ENCODE measurements at places on chromosomes 7 and 10.

GRCh38 chr7:6709808-6710207, 3.1 kb upstream of the ZNF12 start:
- no peak for DNase-seq

DNA sequence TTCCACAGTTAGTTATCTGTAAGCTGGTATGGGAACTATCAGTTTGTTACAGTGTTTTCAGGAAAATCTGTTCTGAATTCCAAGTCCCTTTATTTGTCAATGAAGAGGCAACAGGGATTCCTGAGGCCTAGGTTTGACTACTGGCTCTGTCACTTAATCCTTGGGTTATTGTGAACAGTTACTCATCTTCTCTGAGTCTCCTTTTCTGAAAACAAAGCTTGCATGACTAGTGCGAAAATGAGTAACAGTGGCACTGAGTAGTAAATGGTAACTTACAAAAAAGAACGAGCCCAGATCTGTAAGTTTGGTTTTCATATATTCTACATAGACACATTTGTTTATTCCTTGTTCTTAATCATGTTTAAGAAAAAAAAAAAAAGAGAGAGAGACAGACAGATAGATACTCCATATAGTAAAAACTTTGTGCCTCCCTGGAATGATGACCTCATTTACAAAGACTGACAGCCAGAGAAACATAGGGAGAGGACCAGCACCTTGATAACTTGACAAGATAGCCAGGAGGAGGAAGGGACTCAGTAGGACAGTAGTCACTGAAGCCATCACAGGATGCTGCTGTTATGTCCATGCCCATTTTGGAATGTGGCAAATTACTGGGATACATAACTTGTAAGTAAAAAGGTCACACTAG, 1.9 kb downstream of the MRPS33 start:
- no peak for DNase-seq

DNA sequence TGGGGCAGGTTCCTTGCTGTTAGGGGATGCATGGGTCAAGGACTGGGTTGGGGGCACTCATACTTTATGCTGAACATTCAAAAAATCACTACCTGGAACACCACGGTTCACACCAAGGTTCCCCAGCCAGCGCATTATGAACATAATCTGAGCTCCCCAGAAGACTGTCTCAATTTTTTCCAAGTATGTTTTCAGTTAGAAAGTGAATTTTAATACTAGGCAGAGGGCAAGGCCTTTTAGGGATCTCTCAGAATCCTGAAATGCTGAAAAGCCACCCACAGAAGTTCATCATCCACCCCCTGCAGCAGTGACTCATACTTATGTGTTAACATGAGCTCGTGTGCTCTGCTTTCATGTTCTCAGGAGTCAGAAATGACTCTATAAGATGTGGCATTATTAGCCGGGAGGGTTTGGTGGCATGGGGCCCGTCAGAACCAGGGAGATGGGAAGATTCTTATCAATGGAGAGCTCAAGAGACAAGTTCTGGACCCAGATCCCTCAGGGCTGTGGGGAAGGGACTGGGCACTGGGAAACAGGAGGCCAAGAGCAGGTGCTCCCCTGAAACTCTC, 185.2 kb upstream of the ITGB1 start:
- DNase-seq: no peak

DNA sequence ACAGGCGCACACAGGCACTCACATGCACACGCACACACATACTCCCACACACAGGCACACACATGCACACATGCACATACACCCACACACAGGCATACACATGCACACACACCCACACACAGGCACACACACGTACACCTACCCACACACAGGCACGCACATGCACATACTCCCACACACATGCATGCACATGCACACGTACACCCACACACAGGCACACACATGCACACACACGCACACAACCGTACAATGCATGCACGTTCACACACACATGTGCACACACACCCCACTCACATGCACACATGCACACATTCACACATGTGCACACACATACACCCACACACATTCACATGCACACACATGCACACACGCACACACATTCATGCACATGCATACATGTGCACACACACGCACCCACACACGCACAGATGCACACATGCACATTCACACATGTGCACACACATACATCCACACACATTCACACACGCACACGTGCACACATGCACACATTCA, 59.3 kb downstream of the MKI67 start:
- DNase-seq: no peak

GRCh38 chr7:112405286-112405685, 45.0 kb upstream of the IFRD1 start:
- no peak for DNase-seq

DNA sequence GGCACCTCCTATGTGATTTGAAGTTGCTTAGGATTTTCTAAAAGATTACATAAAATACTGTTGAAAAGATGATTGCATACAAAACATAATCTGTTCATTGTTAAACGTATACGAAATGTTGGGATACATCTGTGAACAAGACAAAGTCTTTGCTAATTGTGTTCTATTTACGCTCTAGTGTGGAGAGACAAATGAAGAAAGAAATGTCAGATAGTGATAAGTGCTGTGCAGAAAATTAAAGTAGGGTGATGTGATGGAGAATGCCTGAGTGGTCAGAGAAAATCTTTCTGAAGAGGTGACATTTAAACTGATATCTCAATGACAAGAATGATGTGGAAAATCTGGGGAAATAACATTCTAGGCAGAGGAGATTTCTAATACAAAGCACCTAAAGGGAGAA, 13.4 kb upstream of the ZRANB1 start:
- DNase-seq: no peak

- DNase-seq: no peak
Observed at GRCh38 chr7:831596-832166, 595 bp upstream of the SUN1 start.

GRCh38 chr10:70795613-70796012, 10.4 kb upstream of the TBATA start:
- DNase-seq: no peak

GRCh38 chr10:71177651-71178199, 34.6 kb upstream of the UNC5B start:
- no peak for DNase-seq

GRCh38 chr7:85021101-85021704, 165.7 kb downstream of the SEMA3D start:
- no peak for DNase-seq

- no peak for DNase-seq
Observed at GRCh38 chr10:103706762-103707161, 148.6 kb downstream of the SH3PXD2A start.

- DNase-seq: no peak
Observed at GRCh38 chr7:140230516-140230860, 53.7 kb upstream of the KDM7A start.

GRCh38 chr10:131024259-131025131, 287.0 kb downstream of the TCERG1L start:
- DNase-seq: no peak

DNA sequence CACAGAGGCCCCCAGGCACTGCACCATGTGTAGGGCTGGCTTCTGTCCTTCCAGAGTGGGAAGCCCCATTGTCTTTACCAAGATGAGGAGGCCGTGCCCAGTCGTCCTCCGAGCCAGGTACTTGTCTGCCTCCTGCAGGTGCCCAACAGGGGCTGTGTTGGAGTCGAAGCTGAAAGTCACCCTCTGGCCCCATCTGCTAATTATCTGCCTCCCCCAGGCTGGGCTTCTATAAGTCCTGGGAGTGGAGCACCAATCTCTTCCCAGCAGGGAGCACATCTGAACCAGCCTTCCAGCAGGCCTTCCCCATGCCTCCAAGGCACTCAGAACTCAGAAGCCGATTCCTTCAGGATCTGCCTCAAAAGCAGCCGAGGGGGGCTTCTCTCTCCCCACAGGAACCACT, 11.6 kb upstream of the CHST15 start:
- DNase-seq: no peak

GRCh38 chr10:9437131-9437530, 1382.6 kb downstream of the GATA3 start:
- no peak for DNase-seq

Data from NCI-H1105 (cell line).